ENCODE measurements at places on chromosomes 12 and 14.

GRCh38 chr14:61219673-61220072 is 61.5 kb downstream of the TMEM30B start:
- H3K27ac ChIP-seq, result no peak overlapping the region
- peaks cover 7% of the 10 kb centered on the region for H3K36me3 ChIP-seq
- DNase-seq, result no peak
- H3K4me1 ChIP-seq, result no peaks in the 10 kb centered on the region
- H3K4me3 ChIP-seq, result no peak overlapping the region

DNA sequence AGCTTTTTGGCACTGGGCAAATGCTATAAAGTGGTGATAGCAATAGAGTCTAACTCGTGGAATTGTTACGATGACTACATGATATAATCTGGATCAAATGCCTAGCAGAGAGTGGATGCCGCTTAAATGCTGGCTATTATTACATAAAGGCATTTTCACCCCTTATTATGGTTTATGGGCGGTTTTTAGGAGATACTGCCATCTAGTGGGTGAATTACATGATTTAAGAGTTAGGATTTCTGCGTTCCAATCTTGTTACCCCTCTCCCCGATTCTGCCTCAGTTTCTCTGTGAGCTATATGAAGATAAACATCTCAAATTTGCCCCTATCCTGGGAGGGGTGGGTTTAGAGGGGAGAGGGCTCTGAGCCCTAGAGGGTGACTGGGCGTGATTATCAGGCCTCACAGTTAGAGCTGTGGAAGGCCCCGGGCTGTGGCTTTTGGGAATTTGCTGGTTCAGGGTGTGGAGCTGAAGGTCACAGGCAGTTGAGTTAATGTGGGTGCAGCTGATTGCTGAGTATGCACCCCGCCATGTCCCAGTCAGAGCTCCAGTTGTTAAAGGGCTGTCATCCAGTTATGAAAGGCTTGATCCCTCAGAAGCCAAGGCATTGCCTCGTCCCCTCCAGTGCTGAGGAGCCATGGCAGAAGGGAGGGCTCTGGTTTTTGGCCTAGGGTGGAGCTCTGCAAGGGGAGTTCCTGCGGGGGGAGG is 14.4 kb downstream of the CLSTN3 start:
- H3K27me3 ChIP-seq, result no peaks in the 10 kb centered on the region
- no peak overlapping the region for H3K4me3 ChIP-seq
- H3K4me1 ChIP-seq, result peaks cover 26% of the 10 kb centered on the region
- H3K36me3 ChIP-seq, result peaks cover 27% of the 10 kb centered on the region
- no peak for DNase-seq
- H3K27ac ChIP-seq, result no peak overlapping the region

- H3K27me3 ChIP-seq, result peaks cover 26% of the 10 kb centered on the region
- H3K27ac ChIP-seq, result no peak overlapping the region
- no peak for DNase-seq
- H3K4me3 ChIP-seq, result no peak overlapping the region
These were observed 42.2 kb downstream of the ZCRB1 start for GRCh38 chr12:42283739-42284138.

- peaks cover 12% of the 10 kb centered on the region for H3K27me3 ChIP-seq
- no peaks in the 10 kb centered on the region for H3K4me1 ChIP-seq
- no peak for DNase-seq
- H3K36me3 ChIP-seq, result peaks cover 4% of the 10 kb centered on the region
These were observed 47.2 kb downstream of the RFX4 start for GRCh38 chr12:106629797-106630659.

- no peak overlapping the region for H3K4me3 ChIP-seq
- no peak for DNase-seq
- no peak overlapping the region for H3K27ac ChIP-seq
- peaks cover 17% of the 10 kb centered on the region for H3K4me1 ChIP-seq
These were observed 460.4 kb downstream of the DPF3 start for GRCh38 chr14:72433511-72433910.

DNA sequence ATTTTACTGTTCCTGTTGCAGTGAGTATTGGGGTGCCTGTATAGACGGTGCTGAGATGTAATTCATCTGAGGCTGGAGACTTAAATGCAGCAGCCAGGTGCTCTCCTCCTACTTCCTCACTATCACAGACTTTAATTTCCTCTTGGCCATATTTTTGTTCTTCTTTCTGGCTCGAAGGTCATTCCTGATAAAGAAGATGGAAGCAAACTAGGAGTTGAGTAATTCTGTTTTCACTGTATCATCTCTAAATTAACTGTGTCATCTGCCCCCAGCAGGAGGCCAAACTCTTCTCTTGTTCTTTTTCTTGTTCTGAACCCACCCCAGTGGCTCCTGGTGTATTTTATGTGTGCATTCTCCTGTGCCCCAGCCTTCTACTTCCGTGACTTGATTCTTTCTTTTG is 141.7 kb upstream of the ARHGAP5 start:
- H3K4me3 ChIP-seq, result no peak overlapping the region
- no peaks in the 10 kb centered on the region for H3K27me3 ChIP-seq
- no peaks in the 10 kb centered on the region for H3K36me3 ChIP-seq

GRCh38 chr12:84502907-84503787 is 409.5 kb downstream of the SLC6A15 start:
- no peaks in the 10 kb centered on the region for H3K36me3 ChIP-seq
- H3K27me3 ChIP-seq, result no peaks in the 10 kb centered on the region
- no peak overlapping the region for H3K4me3 ChIP-seq
- DNase-seq, result no peak
- H3K4me1 ChIP-seq, result no peaks in the 10 kb centered on the region

DNA sequence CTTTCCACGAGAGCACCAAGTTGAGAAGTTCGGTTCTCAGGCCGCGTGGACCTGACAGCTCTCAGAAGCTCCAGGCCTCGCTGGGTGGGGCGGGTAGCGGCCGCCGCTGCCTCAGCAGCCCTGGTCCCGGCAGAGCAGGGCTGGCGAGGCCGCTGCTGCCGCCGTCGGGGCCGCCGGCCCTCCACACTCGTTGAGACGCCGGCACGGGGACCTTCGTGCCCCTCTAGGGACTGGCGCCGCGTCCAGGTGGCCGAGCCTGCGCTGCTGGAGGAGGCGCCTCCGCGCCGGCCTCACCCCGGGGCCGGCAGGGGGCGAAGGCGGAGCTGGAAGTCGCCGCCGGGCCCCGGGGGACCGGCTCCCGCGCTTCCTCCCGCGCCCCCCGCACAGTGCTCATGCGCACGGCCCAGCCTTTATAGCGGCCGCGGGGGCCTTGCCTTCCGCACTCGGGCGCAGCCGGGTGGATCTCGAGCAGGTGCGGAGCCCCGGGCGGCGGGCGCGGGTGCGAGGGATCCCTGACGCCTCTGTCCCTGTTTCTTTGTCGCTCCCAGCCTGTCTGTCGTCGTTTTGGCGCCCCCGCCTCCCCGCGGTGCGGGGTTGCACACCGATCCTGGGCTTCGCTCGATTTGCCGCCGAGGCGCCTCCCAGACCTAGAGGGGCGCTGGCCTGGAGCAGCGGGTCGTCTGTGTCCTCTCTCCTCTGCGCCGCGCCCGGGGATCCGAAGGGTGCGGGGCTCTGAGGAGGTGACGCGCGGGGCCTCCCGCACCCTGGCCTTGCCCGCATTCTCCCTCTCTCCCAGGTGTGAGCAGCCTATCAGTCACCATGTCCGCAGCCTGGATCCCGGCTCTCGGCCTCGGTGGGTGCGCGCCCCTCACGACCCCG is at the start of gene COCH:
Gene COCH (plus strand): TSS at position 440 of the 879 bp plus-strand sequence. CDS start 380 bp downstream, at position 820.
- peak within 1 kb of the TSS; percentile 82 for H3K4me3 ChIP-seq
- DNase-seq, result peak; percentile 6
- H3K27me3 ChIP-seq, result peaks cover 62% of the 10 kb centered on the region
- H3K27ac ChIP-seq, result no peak within 1 kb of the TSS
- H3K36me3 ChIP-seq, result peaks cover 3% of the 10 kb centered on the region
